Stimulated activated CD8-positive, alpha-beta memory T cell treated with anti-CD3 and anti-CD28 coated beads, Interleukin-4, amount 100 ng/mL, for 1 hour (primary cell): ENCODE measurements at places on chromosomes 16 and 17.

- DNase-seq = no peak
Measured at GRCh38 chr16:56923481-56924091, 8.4 kb upstream of the HERPUD1 start.

DNA sequence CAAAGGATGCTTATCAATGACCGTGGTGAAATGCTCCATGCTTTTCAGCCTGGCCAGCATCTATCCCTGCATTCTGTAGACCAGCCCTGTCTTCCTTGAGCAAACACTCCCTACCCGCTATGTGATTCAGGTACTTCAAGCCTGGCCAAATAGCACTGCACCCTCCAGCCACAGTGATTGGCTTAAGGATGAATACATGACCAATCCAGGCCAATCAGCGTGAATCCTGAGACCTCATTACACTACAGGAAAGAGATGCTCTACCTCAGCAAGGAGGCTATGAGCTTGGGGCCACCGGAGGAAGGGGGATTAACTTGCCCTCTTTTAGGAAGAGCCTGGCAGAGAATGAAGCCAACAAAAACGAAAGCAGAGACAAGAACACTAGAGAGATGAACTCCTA lies 162.5 kb downstream of the ZNF423 start:
- no peak for DNase-seq

GRCh38 chr17:1005361-1005946 lies 8.5 kb downstream of the TIMM22 start:
- DNase-seq = no peak

DNA sequence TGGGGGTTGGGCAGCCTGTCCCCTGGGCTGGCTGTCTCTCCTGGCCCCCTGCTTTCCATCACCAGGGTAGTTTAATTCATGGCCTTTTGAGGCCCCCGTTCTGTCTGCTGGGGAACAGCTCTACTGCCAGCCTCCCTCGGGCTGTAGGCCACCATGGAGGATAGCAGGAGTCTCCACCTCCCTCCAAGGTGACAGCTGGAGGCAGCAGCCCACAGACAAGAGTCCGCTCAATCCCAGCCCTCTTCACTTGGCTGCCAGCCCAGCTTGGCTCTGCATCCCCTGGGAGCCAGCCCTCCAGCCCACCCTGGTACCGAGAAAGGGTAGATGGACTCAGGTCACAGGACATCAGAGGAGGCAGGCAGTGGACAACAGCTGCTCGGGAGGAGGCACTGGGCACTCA lies 194.6 kb upstream of the SDK2 start:
- DNase-seq = no peak

DNA sequence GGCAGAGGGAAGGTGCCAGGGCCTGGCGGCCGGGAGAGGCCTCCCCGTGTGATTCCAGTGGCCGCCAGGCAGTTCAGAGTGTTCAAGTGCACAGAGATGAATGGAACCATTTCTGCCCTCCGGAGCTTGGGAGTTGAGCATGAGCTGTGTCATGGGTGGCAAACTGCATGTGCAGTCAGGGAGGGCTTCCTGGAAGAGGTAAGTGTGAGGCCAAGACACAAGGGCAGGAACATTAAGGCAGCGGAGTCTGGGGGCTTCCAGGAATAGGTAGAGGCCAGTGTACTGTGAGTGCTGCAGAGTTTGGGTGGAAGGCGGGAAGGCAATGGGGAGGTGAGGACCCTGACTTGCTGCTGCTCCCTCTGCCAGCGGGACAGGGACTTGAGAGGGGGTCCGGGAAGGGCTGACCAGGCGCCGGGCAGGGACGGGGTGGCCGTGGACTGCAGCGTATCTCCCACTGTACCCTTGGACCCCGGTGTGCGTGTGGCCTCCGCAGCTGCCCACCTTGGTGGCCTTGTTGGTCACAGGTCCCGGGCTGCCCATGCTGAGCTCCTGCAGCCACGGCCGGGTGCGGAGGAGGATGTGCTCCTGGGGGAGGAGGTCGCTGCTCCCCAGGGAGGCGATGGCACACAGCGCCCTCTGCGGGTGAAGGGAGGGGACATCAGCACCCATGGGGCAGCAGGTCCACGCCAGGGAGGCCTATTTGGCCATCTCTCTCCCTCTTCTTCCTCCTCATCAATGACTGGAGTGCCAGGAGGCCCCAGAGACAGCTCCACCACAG lies 7.5 kb upstream of the CEP131 start:
- no peak for DNase-seq

DNA sequence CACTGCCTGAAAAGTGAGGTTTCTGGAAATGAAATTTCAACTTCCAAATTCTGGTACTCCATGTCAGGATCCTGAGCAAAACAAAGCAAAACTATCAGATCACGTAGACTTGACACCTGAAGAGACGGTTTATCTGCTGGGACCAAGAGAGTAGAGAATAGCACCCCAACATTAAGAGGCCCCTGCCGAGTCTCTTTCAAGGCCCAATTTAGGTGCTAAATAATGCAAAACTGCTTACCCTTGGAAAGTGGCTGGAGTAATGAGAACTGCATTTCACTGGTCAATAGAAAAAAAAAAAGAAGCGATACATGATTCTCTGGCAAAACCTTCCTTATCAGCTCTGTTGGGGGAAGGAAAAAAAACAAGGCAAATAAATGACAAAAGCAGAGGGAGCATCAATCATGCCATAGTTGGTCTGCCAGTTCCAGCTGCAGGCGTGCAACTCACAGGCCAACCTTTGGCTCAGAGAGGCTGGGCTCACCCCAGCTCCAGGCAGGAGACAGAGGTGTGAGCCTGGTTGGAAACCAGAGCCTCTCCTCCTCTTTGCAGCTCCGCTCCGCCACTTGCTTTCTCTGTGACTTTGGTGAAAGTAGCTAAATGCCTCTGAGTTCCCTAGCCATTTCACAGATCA lies 595.2 kb downstream of the TOX3 start:
- DNase-seq = no peak

- DNase-seq = no peak
Measured at GRCh38 chr17:35932586-35932985, 2.0 kb upstream of the RDM1 start.

- no peak for DNase-seq
Measured at GRCh38 chr16:81520560-81521135, 76.0 kb downstream of the CMIP start.
